NCI-H1930 (cell line): ENCODE measurements at places on chromosomes 4 and X.

DNA sequence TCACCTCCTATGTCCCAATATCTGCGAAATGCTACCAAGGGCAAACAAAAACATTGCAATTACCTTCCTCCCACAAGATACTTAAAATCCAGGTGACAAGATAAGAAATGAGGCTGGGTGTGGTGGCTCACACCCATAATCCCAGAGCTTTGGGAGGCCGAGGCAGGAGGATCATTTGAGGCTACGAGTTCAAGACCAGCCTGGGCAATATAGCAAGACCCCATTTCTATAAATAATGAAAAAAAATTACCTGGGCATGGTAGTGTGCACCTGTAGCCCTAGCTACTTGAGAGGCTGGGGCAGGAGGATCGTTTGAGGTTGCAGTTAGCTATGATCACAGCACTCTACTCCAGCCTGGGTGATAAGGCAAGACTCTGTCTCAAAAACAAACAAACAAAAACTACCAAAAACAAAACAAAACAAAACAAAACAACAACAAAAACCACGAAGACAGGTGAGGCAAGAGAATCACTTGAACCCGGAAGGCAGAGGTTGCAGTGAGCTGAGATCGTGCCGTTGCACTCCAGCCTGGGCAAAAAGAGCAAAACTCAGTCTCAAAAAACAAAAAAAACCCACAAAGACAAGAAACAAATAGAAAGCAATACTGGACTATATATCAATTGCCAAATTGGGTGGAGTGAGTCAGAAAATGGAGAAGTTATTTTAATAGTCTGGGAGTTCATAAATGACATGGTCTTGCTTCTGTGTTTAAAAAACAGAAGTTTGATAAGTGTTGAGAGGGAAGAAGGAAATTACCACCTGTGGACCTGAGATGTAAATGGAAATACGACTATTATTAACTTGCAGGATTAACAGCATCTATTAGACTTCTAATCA lies 176.5 kb downstream of the FBXW7 start:
- DNase-seq: no peak

GRCh38 chr4:153438916-153439756 lies 27.0 kb upstream of the TMEM131L start:
- no peak for DNase-seq

- no peak for DNase-seq
Observed at GRCh38 chr4:184856277-184856609, 30.5 kb upstream of the ACSL1 start.

GRCh38 chrX:134013524-134013923 lies 28.1 kb upstream of the GPC3 start:
- DNase-seq: no peak

DNA sequence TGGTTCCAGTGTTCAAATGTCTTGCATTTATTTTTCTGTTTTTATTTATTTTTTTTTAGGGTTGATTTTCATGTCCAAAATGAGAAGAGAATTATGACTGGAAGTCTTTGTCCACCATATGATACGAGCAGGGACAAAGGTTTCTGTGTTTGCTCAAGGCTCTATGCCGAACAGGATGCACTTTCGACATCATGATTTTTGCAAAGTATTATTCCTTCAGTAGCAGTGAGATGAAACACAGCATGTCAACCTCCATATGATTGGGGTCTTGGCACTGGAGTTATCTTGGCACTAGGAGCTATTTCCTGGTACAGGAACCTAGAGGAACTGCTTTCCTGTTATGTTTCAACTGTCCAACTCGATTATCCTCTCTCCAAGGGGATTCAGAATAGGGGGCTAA lies 72.6 kb downstream of the UCHL1 start:
- no peak for DNase-seq

GRCh38 chr4:22021106-22021505 lies 72.5 kb upstream of the KCNIP4 start:
- DNase-seq: no peak

- DNase-seq: peak; percentile 27
Observed at GRCh38 chr4:44447563-44448504, 775 bp downstream of the KCTD8 start.

GRCh38 chr4:3324093-3324815 lies 31.4 kb downstream of the RGS12 start:
- no peak for DNase-seq

- no peak for DNase-seq
Observed at GRCh38 chr4:70844180-70844579, 4.5 kb upstream of the GRSF1 start.

DNA sequence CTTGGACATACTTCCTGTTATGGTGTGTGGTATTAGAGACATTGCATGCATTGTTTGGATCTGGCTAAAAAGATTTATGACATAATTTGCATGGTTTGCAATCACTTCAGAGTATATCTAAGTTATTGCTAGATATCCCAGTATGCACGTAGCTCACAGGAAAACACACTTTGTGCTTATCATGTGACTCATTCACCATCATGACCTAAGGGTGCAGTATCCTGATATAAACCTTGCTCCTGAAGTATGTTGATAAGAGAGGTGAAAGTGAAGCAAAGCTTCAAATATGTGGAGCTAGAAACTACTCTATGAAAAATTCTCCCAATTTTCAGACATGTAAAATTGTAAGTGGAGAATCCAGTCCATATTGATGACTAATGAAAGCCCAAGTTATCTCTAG lies 46.9 kb upstream of the GRXCR1 start:
- no peak for DNase-seq

- no peak for DNase-seq
Observed at GRCh38 chr4:34170946-34171345, 2073.4 kb downstream of the ARAP2 start.

DNA sequence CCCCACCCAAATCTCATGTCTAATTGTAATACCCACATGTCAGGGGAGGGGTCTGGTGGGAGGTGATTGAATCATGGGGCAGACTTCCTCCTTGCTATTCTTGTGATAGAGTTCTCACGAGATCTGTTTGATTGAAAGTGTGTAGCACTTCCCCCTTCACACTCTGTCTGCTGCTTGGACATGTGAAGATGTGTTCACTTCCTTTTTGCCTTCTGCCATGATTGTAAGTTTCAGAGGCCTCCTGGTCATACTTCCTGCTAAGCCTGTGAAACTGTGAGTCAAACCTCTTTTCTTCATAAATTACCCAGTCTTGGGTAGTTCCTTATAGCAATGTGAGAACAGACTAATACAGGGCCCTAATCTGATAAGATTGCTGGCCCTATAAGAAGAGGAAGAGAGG lies 1514.8 kb downstream of the RPA4 start:
- DNase-seq: no peak

DNA sequence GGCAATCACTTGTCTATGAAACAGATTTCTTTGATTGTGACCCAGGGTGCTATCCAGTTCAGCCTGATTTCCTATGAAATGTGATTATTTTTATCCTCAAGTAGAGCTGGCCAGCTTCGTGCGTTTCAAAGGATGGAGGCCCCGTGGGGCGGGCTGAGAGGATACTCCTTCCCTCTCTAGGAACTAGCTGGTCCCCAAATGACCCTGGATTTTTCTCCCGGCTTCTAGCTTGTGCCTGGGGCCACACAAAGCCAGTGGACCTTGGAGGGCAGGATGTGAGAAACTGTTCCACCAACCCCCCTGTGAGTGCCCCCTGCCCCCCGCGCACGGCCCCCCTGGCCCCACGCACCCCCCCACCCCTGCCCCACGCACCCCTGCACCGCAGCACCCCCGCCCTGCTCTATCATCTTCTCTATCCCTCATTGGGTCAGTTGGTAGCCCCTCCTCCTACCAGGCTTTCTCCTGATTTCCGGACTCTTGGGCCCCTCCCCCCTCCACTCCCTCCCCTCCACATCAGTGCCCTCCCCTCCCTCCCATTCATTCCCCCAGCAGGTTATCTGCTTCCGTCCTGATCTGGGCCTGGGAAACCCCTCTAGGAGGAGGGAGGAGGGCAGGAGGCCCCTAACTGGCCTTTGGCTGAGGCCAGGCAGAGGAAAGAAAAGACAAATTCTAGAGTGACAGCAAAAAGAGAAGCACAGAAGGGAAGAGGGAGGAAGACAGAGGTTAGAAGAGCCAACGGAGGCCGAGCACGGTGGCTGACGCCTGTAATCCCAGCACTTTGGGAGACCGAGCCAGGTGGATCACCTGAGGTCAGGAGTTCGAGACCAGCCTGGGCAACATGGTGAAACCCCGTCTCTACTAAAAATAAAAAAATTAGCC lies 3.3 kb downstream of the XPNPEP2 start:
- DNase-seq: no peak

GRCh38 chrX:78796916-78797315 lies 49.4 kb downstream of the LPAR4 start:
- DNase-seq: no peak

GRCh38 chr4:42605264-42605663 lies 51.6 kb downstream of the ATP8A1 start:
- no peak for DNase-seq

GRCh38 chr4:168887809-168888208 lies 122.2 kb downstream of the CBR4 start:
- no peak for DNase-seq

GRCh38 chr4:78756137-78756536 lies 20.0 kb upstream of the BMP2K start:
- no peak for DNase-seq

- no peak for DNase-seq
Observed at GRCh38 chrX:37984880-37985279, 21.5 kb upstream of the SYTL5 start.

DNA sequence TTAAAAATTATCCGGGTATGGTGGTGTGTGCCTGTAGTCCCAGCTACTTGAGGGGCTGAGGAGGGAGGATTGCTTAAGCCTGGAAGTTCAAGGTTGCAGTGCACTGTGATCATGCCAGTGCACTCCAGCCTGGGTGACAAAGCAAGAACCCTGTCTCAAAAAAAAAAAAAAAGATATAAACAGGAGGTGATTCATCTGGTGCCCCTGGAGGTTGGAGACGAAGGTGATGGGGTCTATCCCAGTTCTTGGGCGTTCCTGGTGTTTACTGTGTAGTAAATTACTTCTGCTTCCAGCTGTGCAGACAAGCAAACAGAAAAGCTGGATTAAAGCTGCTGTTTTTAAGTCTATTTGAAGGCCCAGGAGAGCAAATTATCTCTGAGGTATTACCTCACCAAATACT lies 19.9 kb downstream of the GPKOW start:
- no peak for DNase-seq

GRCh38 chr4:36990128-36990872 lies 254.2 kb upstream of the NWD2 start:
- DNase-seq: no peak

DNA sequence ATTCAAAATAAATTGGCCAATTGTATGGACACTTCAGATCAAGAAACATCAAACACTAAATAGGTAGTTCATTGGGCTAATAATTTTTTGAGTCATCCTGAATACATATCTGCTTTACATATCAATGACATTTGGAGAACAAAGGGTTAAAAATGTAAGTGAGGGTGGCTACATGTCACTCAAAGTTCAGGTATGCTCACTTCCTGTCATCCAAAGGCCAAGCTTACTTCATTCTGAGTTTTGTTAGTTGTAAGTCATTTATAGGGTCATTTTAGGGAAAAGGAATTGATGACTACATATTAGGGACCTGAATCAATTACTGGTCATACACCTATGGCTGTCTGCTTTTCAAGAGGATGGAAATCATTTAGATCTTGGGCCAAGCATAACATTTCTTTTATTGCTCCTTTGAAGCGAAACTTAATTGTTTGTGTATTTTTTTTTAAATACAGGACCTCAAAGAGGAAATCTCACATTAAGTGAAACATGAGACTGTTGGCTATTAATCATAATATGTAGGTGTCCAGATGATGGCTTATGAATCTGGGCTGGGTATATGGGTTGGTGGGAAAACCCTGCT lies 119.2 kb upstream of the LEF1 start:
- DNase-seq: no peak

GRCh38 chr4:141058591-141059512 lies 74.4 kb downstream of the RNF150 start:
- DNase-seq: no peak

DNA sequence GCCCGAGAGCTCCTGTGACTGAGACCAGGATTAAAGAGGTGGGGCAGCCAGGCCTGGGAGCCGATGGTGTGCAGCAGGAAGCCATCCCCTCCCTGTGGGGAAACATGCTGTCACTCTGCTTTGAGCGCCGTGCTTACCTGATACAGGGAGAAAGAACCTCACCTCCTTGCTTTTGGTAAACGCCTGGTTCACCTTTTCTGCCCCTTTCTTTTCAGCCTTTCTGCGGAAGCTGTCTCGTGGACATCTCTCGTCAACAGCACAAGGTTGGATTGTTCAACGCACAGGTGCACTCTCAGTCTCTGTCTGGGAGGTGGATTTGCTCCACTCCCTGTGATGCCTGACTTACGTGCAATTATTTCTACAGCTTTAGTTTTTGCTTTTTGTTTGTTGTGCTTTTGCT lies 12.0 kb downstream of the ZFYVE28 start:
- no peak for DNase-seq

DNA sequence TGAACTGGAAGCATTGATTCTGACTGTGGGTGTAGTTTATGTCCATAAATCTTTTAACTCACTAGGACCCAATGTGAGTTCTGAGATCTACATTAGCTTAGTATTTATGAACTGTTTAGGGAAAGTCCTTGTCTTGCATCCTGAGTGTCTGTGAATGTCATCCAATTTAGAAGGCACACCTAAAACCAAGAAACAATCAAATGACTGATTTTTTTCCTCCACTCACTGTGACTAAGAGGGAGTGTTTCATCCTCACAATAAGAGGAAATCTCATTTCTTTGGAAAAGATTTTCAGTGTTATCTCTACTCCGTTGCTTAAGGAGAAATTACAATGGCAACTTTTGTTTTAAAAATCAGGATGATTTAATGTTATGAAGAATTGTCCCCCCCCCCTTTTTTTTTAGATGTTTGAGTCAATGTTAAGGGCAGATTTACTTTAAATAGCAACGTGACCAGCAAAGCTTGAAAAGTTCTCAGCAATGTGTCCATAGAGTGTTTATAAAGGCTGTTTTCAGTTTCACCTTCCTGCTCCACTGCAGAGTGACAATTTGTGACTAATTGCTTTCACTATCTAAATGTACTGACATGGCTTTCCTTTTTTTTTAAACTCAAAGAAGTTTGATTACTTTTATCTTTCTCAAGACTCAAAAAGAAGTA lies 173.0 kb downstream of the SPCS3 start:
- no peak for DNase-seq
